ENCODE measurements at places on chromosomes 11 and 22. TPM values are rescaled to one million over a fixed set of nuclear protein-coding genes. Genes with fewer than 3 reads are reported as not detected.

- DNase-seq: no peak
- peaks cover 75% of the 10 kb centered on the region for H3K4me1 ChIP-seq
- H3K27me3 ChIP-seq: no peaks in the 10 kb centered on the region
- no peak overlapping the region for H3K4me3 ChIP-seq
These were observed 6.3 kb downstream of the FXYD2 start for GRCh38 chr11:117818041-117818873.

DNA sequence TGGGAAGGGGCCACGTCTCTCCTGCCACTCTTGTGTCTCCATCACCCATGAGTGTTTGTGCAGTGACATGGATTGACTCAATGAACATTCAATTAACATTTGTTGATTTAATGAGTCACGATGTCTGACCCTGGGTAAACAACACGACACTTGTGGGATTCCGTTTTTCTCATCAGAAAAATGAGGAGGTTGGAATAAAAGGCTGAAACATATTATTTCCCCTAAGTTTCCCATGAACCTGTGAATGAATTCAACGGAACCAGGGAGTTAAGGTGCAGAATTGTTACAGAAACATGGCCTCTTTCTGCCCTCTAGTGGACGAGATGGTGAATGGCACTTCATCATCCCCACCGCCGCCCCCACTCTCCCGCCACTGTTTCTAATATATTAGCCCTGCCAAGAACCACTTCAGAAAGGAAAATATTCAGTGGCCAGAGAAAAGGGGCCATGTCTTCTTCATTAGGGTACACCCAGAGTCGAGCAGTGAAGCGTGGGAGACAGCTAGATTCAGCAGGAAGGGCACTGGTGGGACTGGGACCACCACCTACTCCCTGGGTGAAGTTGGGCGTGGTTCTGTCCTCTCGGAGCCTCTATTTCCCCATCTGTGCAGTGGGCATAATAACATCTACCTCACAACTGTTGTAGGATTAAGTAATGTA is 46.3 kb upstream of the SYT13 start:
- DNase-seq: peak; percentile 20
- H3K27me3 ChIP-seq: no peaks in the 10 kb centered on the region
- peak overlapping the region; percentile 46 for H3K27ac ChIP-seq
- H3K4me3 ChIP-seq: no peak overlapping the region
- peaks cover 8% of the 10 kb centered on the region for H3K4me1 ChIP-seq

DNA sequence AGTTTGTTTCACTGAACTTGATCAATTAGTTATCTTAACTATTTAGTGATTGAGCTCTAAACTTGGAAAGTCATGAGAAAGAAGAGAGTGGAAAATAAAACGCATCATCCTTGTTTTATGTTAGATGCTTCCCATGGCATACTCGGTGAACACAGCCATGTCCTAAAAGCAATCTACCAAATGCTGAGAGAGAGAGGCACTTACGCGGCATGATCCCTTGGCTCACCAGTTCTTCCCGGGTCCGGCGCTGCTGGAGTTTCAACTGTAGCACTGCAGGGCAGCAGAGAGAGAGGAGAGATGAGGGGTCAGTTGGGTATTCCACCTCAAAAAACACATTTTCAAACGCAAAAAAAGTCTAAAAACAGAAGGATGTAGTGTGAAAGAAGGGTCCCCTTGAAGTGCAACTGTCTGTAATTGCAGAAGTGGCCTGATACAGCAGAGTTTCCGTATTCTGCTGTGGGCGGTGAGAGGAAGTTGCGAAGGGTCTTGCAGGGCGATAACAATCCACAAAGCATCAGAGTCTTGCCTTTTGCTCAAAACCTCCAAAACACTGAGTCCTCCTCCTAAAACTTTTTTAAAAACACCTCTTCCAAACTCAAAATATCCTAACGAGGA is 92.7 kb downstream of the SGSM3 start:
- no peaks in the 10 kb centered on the region for H3K36me3 ChIP-seq
- H3K4me1 ChIP-seq: no peaks in the 10 kb centered on the region
- no peak for DNase-seq
- H3K27ac ChIP-seq: no peak overlapping the region
- H3K4me3 ChIP-seq: no peak overlapping the region

Gene MRGPRX3
- total RNA-seq: not detected

DNA sequence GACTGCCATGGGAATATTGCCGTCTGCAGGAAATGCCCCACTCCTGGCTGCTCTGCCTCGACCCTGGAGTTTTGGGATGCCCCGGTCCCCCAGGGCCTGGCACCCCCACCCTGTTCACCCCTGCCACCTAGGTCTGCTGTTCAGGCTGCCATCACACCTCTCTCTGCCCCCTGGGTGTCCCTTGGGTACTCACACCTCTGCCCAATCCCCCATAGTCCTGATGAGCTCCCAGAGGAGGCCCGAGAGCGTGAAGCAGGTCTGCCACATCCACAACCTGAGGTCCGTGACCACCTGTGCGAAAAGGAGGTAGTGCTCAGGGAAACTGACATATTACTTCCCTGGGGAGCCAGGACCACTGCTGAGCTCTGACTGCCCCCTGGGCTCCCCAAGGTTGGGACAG is 20.2 kb upstream of the DRICH1 start:
- H3K27me3 ChIP-seq: no peaks in the 10 kb centered on the region
- no peak overlapping the region for H3K27ac ChIP-seq
- DNase-seq: no peak

GRCh38 chr11:2663506-2663905 is 36.3 kb downstream of the KCNQ1OT1 start:
- no peak for DNase-seq
- H3K36me3 ChIP-seq: no peaks in the 10 kb centered on the region
- no peak overlapping the region for H3K4me3 ChIP-seq

DNA sequence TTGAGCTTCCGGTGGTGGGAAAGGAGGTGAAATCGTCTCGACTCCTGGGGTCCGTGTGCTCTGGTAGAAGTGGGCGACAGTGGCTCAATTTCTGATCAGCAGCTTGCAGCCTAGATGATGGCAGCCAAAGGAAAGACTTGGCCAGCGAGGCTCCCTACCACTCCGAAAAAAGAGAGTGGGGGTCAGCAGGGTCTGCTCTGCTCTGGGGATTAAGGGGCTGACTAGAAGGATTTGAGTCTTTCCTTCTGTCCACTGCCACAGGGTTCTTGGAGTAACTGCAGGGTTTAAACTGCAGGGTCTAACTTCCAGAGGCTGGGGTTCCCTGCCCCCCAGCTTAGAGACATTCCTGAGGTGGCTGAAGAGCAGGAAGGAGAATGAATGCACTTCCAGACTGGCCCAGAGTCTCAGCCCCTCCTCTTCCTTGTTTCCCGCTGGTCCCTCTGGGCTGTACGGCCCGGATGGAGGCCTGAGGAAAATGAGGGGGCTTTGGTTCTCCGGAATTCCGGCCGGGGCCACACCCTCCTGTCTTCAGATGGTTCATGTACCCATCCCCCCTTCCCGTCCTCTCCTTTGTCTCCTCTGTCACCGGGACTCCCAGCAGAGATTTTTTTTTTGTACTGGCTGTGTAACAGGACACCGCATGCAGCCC is 907 bp downstream of the SERPINH1 start:
- no peaks in the 10 kb centered on the region for H3K27me3 ChIP-seq
- H3K4me1 ChIP-seq: peaks cover 36% of the 10 kb centered on the region
- peak overlapping the region; percentile 43 for H3K4me3 ChIP-seq

DNA sequence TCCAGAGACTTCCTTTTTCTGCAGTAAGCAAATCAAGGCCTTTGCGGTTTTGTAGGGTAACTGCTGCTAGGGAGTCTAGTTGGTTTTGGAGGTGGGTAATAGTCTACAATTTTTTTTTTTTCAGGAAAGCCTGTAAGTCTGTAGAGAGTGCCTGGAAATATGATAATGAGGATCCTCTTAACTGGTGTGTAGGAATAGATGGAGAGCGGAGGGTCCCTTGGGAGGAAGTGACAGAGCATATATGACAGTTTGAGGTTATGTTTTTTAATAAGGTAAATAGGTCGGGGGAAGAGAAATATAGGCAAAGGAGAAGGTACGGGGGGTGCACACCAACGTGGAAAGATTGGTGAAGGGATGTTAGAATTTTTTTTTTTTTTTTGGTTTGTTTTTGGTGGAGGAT is 25.9 kb downstream of the ZNF195 start:
- H3K4me3 ChIP-seq: no peak overlapping the region
- H3K27me3 ChIP-seq: no peaks in the 10 kb centered on the region
- no peaks in the 10 kb centered on the region for H3K4me1 ChIP-seq
- no peak overlapping the region for H3K27ac ChIP-seq
- H3K36me3 ChIP-seq: no peaks in the 10 kb centered on the region

- no peak overlapping the region for H3K4me3 ChIP-seq
- DNase-seq: no peak
- no peaks in the 10 kb centered on the region for H3K27me3 ChIP-seq
- no peaks in the 10 kb centered on the region for H3K4me1 ChIP-seq
These were observed 99.6 kb downstream of the FAM181B start for GRCh38 chr11:82634091-82634490.

GRCh38 chr11:34909955-34910354 is 6.2 kb downstream of the APIP start:
- no peak for DNase-seq
- H3K4me1 ChIP-seq: no peaks in the 10 kb centered on the region
- H3K4me3 ChIP-seq: no peak overlapping the region
- H3K36me3 ChIP-seq: no peaks in the 10 kb centered on the region

DNA sequence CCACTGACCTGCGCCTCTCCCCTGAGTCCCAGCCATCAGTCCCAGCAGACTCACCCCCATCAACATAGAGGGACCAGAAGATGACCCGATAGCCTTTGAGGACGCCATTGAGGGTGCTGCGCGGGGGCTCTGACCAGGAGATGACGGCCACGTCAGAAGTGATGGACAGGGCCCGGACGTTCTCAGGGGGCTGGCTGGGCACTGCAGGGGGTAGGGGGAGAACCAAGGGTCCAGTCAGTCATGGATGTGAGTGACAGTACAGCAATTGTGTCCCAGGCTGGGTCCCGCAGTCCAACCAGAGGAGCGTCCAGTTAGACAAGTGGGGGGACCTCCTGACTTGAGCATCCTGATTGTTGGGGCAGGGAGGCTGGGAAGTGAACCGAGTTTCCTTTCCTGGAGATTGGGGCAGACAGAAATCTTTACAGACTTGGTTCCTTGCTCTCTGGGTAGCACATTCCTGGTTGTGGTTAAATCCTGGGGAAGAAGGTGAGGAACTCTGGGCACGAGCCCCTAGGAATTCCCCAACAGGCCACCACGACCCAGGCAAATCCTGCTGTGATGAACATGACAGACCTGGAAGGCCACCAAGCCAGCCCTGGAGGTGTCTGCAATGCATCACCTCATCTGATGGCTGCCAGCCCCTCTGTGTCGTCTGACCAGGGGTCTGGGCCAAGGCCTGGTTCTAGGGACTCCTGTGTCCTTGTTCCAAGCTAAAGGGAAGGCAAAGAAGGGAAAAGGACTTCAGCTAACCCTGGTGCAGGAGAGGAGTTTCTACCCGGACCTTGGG is 133.9 kb downstream of the CEP164 start:
- DNase-seq: no peak
- H3K4me1 ChIP-seq: no peaks in the 10 kb centered on the region
- no peak overlapping the region for H3K4me3 ChIP-seq
- H3K27ac ChIP-seq: no peak overlapping the region
- H3K36me3 ChIP-seq: no peaks in the 10 kb centered on the region
- no peaks in the 10 kb centered on the region for H3K27me3 ChIP-seq

GRCh38 chr11:117876341-117877119 is at the start of gene FXYD6:
TSS of gene FXYD6 (minus strand) at chr11:117876658. CDS start at chr11:117842776, 33,882 bp downstream.
- H3K4me3 ChIP-seq: peak within 1 kb of the TSS; percentile 66
- H3K4me1 ChIP-seq: peaks cover 6% of the 10 kb centered on the region
- H3K27me3 ChIP-seq: no peaks in the 10 kb centered on the region
- no peaks in the 10 kb centered on the region for H3K36me3 ChIP-seq
- H3K27ac ChIP-seq: peak within 1 kb of the TSS; percentile 20
- DNase-seq: peak; percentile 43

Gene ZNF280A
- total RNA-seq: not detected

DNA sequence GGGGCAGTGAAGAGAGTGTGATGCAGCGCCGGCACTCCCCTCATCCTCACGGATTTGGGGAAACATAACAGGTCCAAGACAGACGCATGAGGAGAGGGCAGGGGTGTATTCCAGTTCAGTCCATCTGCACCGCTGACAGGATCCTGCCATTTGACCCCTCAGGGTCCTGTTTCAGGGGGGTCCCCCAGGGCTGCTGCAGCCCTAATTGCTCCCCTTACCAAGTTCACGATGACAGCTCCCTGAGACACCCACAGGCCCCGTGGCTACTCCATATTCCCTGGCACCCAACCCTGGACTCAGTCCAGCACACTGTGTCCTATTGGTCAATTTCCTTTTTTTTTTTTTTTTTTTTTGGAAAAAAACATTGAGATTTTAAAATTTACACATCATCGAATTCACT is 41.5 kb downstream of the SHANK2 start:
- no peak for DNase-seq
- H3K36me3 ChIP-seq: no peaks in the 10 kb centered on the region
- no peaks in the 10 kb centered on the region for H3K27me3 ChIP-seq
- peaks cover 46% of the 10 kb centered on the region for H3K4me1 ChIP-seq
- no peak overlapping the region for H3K27ac ChIP-seq
- H3K4me3 ChIP-seq: no peak overlapping the region

DNA sequence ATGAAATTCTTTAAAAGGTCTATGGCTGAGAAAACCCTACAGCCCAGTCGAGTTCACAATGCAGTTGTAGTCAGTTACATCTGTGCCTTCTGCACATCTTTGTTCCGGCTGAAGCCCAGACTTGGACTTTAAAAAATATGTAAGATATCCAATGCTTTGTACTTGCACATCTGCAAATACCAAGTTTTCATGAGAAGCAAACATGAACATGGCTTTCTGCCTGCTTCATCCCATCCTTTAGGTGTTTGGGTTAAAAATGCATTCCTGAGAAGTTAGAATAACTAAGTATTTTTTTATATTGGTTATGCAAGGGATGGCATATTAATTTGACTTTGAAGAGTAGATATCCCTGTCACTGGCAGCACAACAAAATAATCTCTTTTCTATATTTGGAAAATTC is 528.4 kb downstream of the METTL15 start:
- no peaks in the 10 kb centered on the region for H3K27me3 ChIP-seq
- no peak overlapping the region for H3K27ac ChIP-seq
- no peak for DNase-seq
- H3K4me1 ChIP-seq: no peaks in the 10 kb centered on the region
